Prostate gland (tissue), 2 donors: ENCODE measurements at places on chromosomes 1 and 21. TPM values are rescaled to one million over a fixed set of nuclear protein-coding genes. Genes with fewer than 3 reads are reported as not detected.

DNA sequence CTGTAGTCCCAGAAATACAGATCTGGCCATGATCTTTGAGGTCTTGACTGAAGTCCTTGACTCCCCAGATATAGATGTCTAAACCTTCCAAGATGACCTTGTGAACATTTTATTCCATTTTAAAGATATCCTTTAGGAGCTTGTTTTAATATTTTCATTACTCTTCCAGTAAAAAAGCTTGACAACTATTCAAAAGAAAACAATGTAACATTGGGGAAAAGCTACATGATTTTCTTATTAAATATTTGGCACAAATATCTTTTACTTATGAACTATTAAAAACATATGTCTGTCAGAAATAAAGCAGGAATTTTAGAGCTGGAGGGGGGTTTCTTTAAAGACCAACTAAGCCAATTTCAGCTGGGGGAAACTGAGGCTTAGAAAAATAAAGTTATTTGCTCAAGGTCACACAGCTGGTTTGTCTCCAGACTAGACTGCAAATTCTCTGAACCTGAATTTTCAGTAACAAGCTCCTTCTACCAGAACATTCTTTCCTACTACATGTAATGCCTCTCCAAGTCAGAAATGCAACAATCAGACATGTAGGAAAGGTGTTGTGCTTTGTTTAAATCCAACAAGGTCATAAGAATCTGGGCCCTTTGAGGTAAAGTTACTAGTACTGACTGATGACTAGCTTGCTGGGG is 67.0 kb upstream of the PTCH2 start:
- DNase-seq, result no peak

The AKNAD1 gene
- total RNA-seq, result not detected

The LIPI gene
- total RNA-seq, result 0.40 TPM

The PTGER3 gene
- total RNA-seq, result 3.6 TPM

GRCh38 chr1:78101514-78101913 is 55.7 kb downstream of the GIPC2 start:
- no peak for DNase-seq

GRCh38 chr1:55723001-55723400 is 507.8 kb upstream of the USP24 start:
- no peak for DNase-seq
